Spinal cord (tissue), 10 donors: ENCODE measurements at places on chromosomes 1 and 21. TPM values are rescaled to one million over a fixed set of nuclear protein-coding genes. Genes with fewer than 3 reads are reported as not detected.

RNASEL gene
- total RNA-seq, result 10.4 TPM

TRABD2B gene
- 1.9 TPM for total RNA-seq

THEM5 gene
- total RNA-seq, result not detected

SPTA1 gene
- total RNA-seq, result 4.7 TPM

FMO3 gene
- 1.8 TPM for total RNA-seq

LAMB3 gene
- total RNA-seq, result 1.3 TPM

LCE1A gene
- not detected for total RNA-seq

PGLYRP4 gene
- not detected for total RNA-seq

HNRNPCL4 gene
- not detected for total RNA-seq
